ENCODE measurements at places on chromosomes 16 and 17. TPM values are rescaled to one million over a fixed set of nuclear protein-coding genes. Genes with fewer than 3 reads are reported as not detected.

Gene BEAN1
- 3.9 TPM for total RNA-seq

Gene TBC1D3B
- not detected for total RNA-seq

GRCh38 chr16:76913046-76913445 is 277.9 kb upstream of the MON1B start:
- DNase-seq: no peak

GRCh38 chr17:28363776-28364650 is 986 bp downstream of the SEBOX start:
- DNase-seq: no peak

GRCh38 chr17:38600416-38600815 is 5.3 kb downstream of the SRCIN1 start:
- DNase-seq: no peak

Measured in uterus (tissue), 4 donors.